Amniotic stem cell (primary cell): ENCODE measurements at places on chromosomes 5 and 9.

GRCh38 chr5:68960456-68960855 is 133.4 kb upstream of the SLC30A5 start:
- DNase-seq = no peak

GRCh38 chr9:130054325-130054786 is 650 bp downstream of the GPR107 start:
- no peak for DNase-seq

DNA sequence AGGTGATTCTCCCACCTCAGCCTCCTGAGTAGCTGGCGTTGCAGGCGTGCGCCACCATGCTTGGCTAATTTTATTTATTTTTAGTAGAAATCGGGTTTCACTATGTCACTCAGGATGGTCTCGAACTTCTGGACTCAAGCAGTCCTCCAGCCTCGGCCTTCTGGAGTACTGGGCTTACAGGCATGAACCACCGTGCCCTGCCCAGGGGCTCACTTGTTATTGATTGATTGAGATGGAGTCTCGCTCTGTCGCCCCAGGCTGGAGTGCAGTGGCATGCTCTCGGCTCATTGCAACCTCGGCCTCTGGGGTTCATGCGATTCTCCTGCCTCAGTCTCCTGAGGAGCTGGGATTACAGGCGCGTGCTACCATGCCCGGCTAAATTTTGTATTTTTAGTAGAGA is 1.6 kb downstream of the HSPA4 start:
- no peak for DNase-seq

GRCh38 chr5:154010660-154011059 is 28.1 kb downstream of the FAM114A2 start:
- no peak for DNase-seq

DNA sequence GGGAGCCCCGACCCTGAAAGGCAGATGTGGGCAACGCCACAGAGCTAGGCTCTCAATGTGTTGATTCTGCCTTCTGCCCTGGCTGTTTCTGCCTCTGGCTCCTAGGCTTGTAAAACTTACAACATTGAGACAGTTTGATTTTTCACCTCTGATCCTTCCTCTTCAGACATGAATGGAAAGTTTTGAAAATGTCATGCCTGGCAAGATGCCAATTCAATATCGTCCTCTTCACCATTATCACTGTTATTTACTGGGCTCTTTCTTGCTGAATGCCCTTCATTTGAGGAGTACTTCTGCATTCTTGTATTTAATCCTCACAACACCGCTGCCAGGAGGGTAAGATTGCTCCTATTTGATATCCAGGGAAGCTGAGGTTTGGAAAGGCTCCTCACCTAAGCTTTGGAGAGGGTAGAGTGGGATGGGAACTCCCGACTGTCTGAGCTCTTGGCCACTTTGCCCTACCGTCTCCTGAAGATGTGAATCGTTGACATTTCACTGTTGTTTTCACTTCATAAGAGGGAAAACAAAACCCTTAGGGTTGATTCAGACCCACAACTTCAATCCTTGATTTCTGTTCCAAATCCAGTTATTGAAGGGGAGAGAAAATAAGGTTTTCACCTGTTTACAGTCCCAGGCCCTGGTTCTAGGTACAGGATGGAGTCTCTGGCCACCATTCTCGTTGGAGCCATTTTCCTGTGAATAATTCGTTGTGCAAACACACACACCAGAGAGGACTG is 12.7 kb upstream of the FGF1 start:
- DNase-seq = no peak
